Heart right ventricle (tissue), 16 donors: ENCODE measurements at places on chromosomes 1 and 21. TPM values are rescaled to one million over a fixed set of nuclear protein-coding genes. Genes with fewer than 3 reads are reported as not detected.

The LTN1 gene
- total RNA-seq = 19.8 TPM

The TRIM67 gene
- not detected for total RNA-seq

The TCEANC2 gene
- total RNA-seq = 2.3 TPM

The CD1D gene
- total RNA-seq = 3.6 TPM

The TP73 gene
- not detected for total RNA-seq

The AMPD1 gene
- total RNA-seq = not detected

The ITLN2 gene
- not detected for total RNA-seq

The TEX38 gene
- not detected for total RNA-seq

The RUNX3 gene
- 5.9 TPM for total RNA-seq

The SLC44A3 gene
- 2.2 TPM for total RNA-seq

GRCh38 chr1:230226814-230227213 lies 159.8 kb downstream of the GALNT2 start:
- no peaks in the 10 kb centered on the region for H3K36me3 ChIP-seq
- peaks cover 16% of the 10 kb centered on the region for H3K4me1 ChIP-seq
- no peak for DNase-seq
- H3K4me3 ChIP-seq = no peak overlapping the region

DNA sequence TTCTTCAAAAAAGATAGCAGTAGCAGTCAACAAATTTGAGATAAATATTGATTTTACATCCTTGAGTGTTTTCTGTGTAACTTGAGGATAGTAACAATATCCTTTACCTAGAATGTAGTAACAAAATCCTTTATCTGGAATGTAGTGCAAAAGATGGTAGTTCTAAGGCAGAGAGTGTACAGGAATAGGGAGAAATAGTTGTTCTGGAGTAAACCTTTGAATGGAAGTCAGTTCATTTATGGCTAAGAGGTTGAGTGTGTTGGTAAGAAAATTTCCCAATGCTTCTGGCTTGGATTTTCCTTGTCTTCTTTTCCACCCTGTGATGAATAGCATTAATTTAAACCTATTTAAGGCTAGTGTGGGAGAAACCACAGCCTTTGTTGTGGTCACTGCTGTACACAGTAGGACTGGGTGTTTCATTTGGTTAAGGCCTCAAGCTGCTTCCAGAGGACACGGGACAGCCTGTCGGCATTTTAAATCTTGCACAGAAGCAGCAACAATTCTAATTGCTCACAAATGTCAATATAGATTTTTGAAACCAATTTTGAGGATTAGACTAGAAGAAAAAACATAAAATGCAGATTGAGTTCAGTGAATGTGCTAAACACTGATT lies 11.3 kb downstream of the NFIA start:
- peak overlapping the region; percentile 1 for H3K4me3 ChIP-seq
- DNase-seq = no peak
- peaks cover 60% of the 10 kb centered on the region for H3K4me1 ChIP-seq
- H3K36me3 ChIP-seq = no peaks in the 10 kb centered on the region
- no peak overlapping the region for H3K27ac ChIP-seq
- no peaks in the 10 kb centered on the region for H3K27me3 ChIP-seq

DNA sequence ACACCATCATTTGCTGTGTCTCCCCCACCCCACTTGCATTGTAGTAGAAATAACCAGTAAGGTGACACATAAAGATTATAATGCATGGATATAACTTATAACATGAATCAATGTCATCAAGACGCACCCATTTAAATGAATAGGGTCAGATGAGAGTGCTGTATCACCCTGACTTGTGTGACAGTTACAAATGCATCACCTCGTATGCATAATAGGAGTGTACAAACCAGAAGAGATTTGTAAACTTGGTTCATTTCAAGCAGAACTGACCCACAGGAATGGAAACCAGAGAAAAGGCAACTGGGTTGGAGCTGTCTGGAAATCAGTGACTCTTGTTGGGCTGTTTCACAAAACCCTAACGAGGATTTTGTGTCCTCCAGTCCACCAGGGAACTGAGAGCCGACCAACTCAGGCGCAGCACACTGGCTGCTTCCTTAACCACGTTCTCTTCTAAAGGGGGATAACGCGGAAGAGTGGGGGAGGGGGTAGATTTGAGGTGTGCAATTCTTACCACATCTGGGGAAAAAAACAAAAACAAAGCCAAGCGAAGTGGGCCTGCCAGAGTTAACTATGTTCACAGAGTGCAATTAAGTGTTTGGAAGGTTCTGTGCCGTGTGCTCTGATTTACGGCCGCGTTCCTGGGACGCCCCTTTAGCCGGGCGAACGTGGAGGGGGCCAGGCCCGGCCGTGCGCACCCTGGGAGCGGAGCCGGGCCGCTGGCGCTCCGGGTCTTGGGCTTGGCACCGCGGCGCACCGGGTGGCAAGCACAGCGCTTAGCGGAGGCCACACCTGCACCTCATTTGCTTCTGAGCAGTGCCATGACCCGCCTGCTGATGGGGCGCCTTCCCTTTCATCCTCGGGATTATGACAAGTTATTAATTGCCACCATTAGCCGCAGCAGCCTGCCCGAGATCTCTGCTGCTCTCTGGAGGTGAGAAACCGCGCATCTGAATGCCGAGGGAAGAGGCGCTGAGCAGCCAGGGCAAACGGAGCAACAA lies 248.8 kb upstream of the FOXD3 start:
- peaks cover 40% of the 10 kb centered on the region for H3K27me3 ChIP-seq
- H3K4me1 ChIP-seq = no peaks in the 10 kb centered on the region
- peak overlapping the region; percentile 26 for H3K4me3 ChIP-seq
- DNase-seq = no peak
- no peaks in the 10 kb centered on the region for H3K36me3 ChIP-seq

GRCh38 chr1:154796303-154796892 lies 73.7 kb downstream of the KCNN3 start:
- H3K27me3 ChIP-seq = peaks cover 7% of the 10 kb centered on the region
- no peak overlapping the region for H3K4me3 ChIP-seq
- H3K36me3 ChIP-seq = no peaks in the 10 kb centered on the region
- H3K27ac ChIP-seq = no peak overlapping the region

DNA sequence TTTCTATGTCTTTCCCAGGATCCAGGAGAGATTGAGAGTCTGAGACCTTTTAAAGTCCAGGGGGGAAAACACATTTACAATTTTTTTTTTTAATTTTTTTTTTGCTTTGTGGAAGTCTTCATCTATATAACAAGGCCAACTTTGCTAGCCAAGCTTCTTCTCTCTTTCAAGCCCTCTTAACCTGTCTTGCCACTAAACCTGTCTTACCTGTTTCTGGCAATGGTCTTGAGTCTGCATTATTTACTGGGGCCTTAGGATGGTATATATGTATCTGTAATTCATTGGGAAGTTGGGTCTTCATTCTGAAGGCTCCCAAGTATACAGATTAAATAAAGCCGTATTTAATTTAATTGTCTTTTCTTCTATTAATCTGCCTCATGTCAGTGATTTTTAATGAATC lies 750.9 kb upstream of the B3GALT2 start:
- H3K27me3 ChIP-seq = no peaks in the 10 kb centered on the region
- H3K36me3 ChIP-seq = no peaks in the 10 kb centered on the region
- DNase-seq = no peak
- no peaks in the 10 kb centered on the region for H3K4me1 ChIP-seq

DNA sequence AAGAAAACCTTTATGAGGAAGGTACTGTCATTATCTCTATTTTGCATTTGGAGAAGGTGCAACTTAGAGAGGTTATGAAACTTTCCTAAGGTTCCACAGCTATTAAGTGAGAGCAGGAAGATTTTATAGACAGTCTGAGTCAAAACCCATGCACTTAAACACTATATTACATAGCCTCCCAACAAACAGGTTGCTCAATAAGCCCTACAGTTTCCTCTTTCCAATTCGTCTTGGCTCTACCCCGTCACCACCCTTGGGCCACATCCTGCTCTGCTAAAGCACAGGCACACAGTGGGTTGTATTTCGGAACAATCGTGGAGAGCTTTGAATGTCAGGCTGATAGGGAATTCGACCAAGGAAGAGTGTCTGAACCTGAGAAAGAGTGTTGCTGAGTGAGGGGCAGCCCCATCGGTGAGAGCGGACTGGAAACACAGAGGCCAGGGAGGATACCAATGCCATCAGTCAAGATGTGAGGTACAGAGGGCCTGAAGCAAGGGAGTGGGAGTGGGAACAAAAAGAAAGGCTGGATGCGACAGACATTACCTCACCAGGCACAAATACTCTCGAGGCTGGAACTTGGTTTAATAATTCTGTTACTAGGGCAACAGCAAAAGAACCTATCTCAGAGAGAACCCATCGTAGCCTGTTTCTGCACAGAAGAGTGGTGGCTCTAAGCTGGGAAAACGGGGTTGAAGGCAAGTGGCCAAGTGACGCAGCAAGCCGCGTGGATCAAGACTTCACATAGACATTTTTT lies 6.3 kb upstream of the LRRC52 start:
- peaks cover 4% of the 10 kb centered on the region for H3K27me3 ChIP-seq
- H3K27ac ChIP-seq = no peak overlapping the region
- H3K36me3 ChIP-seq = no peaks in the 10 kb centered on the region
- H3K4me3 ChIP-seq = no peak overlapping the region
- DNase-seq = no peak
- peaks cover 30% of the 10 kb centered on the region for H3K4me1 ChIP-seq

DNA sequence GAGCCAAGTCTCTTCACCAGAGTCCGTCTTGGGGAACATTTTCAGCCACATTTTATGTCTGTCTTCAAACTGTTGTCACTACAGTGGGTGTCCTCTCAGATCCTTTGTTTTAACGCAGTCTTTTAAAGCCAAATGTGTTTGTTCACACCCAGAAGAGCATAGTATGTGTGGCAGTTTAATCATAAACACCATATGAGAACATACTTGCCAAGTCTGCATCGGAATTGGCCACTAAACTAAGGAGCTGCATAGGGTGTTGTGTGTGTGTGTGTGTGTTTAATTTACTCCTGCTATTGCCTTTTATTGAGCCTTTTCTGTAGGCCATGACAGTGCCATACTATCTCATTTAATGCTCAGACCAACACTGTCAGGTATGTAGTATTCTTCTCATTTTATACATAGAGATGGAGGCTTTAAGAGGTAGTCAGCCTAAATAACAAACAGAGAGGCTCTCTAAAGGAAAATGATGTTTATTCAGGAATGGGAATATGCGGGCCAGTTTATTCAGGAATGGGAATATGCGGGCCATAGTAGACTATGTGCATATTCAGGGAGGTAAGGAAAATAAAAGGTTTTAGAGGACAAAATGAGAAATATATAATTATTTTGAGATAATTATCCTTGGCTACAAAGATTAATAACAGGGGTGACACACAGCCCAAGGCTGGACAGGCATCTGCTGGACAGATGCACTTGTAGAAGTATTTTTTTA lies 67.9 kb upstream of the L1TD1 start:
- no peaks in the 10 kb centered on the region for H3K27me3 ChIP-seq
- H3K4me1 ChIP-seq = no peaks in the 10 kb centered on the region
- no peak overlapping the region for H3K27ac ChIP-seq
- no peak for DNase-seq
- peaks cover 26% of the 10 kb centered on the region for H3K36me3 ChIP-seq
- no peak overlapping the region for H3K4me3 ChIP-seq

GRCh38 chr1:241767737-241768136 lies 80.3 kb upstream of the EXO1 start:
- H3K4me3 ChIP-seq = no peak overlapping the region
- no peak for DNase-seq
- H3K4me1 ChIP-seq = no peaks in the 10 kb centered on the region

- no peaks in the 10 kb centered on the region for H3K36me3 ChIP-seq
- H3K4me1 ChIP-seq = no peaks in the 10 kb centered on the region
Measured at GRCh38 chr1:115258302-115258866, 79.7 kb downstream of the NGF start.

DNA sequence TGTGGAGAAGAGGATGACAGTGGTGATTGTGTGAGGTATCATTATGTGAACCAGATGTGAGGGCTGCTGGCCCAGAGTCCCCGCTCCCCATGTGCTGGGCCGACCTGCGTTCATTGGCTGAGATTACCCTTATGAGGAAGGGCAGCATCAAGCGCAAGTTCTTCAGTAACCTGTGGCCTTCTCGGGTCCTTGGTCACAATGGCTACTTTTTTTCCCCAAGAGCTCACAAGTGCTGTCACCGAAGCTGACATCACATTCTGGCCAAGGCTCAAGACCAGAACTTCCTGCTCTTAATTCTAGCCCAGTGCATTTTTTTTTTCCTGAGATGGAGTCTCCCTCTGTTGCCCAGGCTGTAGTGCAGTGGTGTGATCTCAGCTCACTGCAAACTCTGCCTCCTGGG lies 262.9 kb downstream of the RHOU start:
- H3K36me3 ChIP-seq = no peaks in the 10 kb centered on the region
- no peak overlapping the region for H3K4me3 ChIP-seq
- H3K4me1 ChIP-seq = no peaks in the 10 kb centered on the region
- H3K27me3 ChIP-seq = no peaks in the 10 kb centered on the region

GRCh38 chr1:233843525-233844204 lies 60.8 kb upstream of the SLC35F3 start:
- H3K4me1 ChIP-seq = no peaks in the 10 kb centered on the region
- no peaks in the 10 kb centered on the region for H3K36me3 ChIP-seq
- no peaks in the 10 kb centered on the region for H3K27me3 ChIP-seq
- no peak overlapping the region for H3K4me3 ChIP-seq
- no peak for DNase-seq

- H3K27me3 ChIP-seq = no peaks in the 10 kb centered on the region
- no peak overlapping the region for H3K27ac ChIP-seq
- no peak overlapping the region for H3K4me3 ChIP-seq
- no peaks in the 10 kb centered on the region for H3K36me3 ChIP-seq
Measured at GRCh38 chr1:201625851-201626251, 86.9 kb downstream of the NAV1 start.

GRCh38 chr21:15775981-15776380 lies 46.2 kb downstream of the USP25 start:
- no peak overlapping the region for H3K27ac ChIP-seq
- DNase-seq = no peak
- no peaks in the 10 kb centered on the region for H3K27me3 ChIP-seq
- H3K4me3 ChIP-seq = no peak overlapping the region
- no peaks in the 10 kb centered on the region for H3K4me1 ChIP-seq

DNA sequence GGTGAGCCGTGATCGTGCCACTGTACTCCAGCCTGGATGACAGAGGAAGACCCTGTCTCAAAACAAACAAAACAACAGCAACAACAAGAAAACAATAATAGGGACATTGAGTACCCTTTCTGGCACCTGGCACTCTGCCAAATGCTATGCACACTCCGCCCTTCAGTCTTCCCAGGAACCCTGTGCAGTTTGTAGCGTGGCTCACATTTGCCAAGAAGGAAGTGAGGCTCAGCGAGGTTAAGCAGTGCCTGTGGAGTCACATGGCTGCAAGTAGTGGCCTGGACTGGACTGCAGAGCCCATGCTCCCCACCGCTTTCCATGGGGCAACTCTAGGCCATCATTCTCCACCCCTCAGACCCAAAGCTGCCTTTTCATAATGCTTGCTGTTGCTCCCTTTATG lies 5.3 kb upstream of the EVA1B start:
- H3K27ac ChIP-seq = no peak overlapping the region
- peaks cover 19% of the 10 kb centered on the region for H3K4me1 ChIP-seq
- DNase-seq = no peak
- H3K4me3 ChIP-seq = no peak overlapping the region

- no peak overlapping the region for H3K27ac ChIP-seq
- H3K4me3 ChIP-seq = no peak overlapping the region
- DNase-seq = no peak
- no peaks in the 10 kb centered on the region for H3K4me1 ChIP-seq
- H3K27me3 ChIP-seq = no peaks in the 10 kb centered on the region
Measured at GRCh38 chr1:98278055-98278454, 357.2 kb upstream of the DPYD start.
